ENCODE measurements at places on chromosomes 3 and 15. TPM values are rescaled to one million over a fixed set of nuclear protein-coding genes. Genes with fewer than 3 reads are reported as not detected.

GRCh38 chr15:42155546-42156242 lies 742 bp downstream of the PLA2G4F start:
- no peak for DNase-seq

GRCh38 chr3:58074997-58075396 lies 66.8 kb downstream of the FLNB start:
- no peak for DNase-seq

The PEX5L gene
- 16.4 TPM for total RNA-seq

The AMIGO3 gene
- not detected for total RNA-seq

The CLRN1 gene
- not detected for total RNA-seq

The XIRP1 gene
- total RNA-seq = 0.20 TPM

DNA sequence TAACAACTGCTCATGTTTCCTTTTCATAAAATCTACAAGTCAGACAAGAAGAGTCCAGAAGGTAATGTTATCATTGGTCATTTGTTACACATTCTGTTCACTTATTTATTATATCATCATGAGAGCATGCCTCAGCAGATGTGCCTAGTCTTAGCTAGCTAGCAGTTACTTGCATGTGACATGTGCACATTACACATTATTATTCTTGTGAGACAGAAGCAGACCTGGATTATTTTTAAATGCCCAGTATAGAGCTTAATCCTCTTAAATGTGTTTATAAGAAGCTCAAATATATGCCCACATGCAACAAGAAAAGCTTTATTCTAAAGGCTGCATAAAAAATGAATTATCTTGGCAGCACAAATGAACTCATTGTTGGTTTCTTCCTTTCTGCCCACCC lies 12.6 kb downstream of the YEATS2 start:
- no peak for DNase-seq

GRCh38 chr3:193348686-193349085 lies 29.9 kb downstream of the ATP13A5 start:
- DNase-seq = no peak

The ARNT2 gene
- 78.6 TPM for total RNA-seq

The MESP2 gene
- not detected for total RNA-seq

The LYZL4 gene
- total RNA-seq = not detected

DNA sequence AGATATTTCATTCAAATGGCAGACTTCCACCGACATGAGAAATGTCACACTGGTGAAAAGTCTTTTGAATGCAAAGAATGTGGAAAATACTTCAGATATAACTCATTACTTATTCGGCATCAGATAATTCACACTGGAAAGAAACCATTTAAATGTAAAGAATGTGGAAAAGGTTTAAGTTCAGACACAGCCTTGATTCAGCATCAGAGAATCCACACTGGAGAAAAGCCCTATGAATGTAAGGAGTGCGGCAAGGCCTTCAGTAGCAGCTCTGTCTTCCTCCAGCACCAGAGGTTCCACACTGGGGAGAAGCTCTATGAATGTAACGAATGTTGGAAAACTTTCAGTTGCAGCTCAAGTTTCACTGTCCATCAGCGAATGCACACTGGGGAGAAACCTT lies 8.6 kb upstream of the ZNF621 start:
- DNase-seq = no peak

The KCNAB1 gene
- 10.1 TPM for total RNA-seq

The LRRIQ4 gene
- 0.20 TPM for total RNA-seq

The XCR1 gene
- not detected for total RNA-seq

The ZNF148 gene
- total RNA-seq = 50.5 TPM

The CDHR4 gene
- 0.28 TPM for total RNA-seq

The ATP2C1 gene
- 171 TPM for total RNA-seq

Data from spinal cord (tissue), 10 donors.